ENCODE measurements at places on chromosomes 5 and 9. TPM values are rescaled to one million over a fixed set of nuclear protein-coding genes. Genes with fewer than 3 reads are reported as not detected.

The KCTD16 gene
- total RNA-seq, result 0.04 TPM

The PRELID1 gene
- 226 TPM for total RNA-seq

The OTULIN gene
- 16.9 TPM for total RNA-seq

The ZDHHC11B gene
- not detected for total RNA-seq

The LEAP2 gene
- total RNA-seq, result 1.2 TPM

The ORM2 gene
- not detected for total RNA-seq

The PCDHGB4 gene
- total RNA-seq, result 3.1 TPM

The WNK2 gene
- not detected for total RNA-seq

The ASS1 gene
- 1,949 TPM for total RNA-seq

The FAM200C gene
- total RNA-seq, result 10.4 TPM

The IL13 gene
- total RNA-seq, result not detected

The RXFP3 gene
- not detected for total RNA-seq

The IPPK gene
- 15.8 TPM for total RNA-seq

The SPINK5 gene
- total RNA-seq, result 0.91 TPM

The TRPM6 gene
- total RNA-seq, result 1.5 TPM
